ENCODE measurements at places on chromosomes 5 and 9. TPM values are rescaled to one million over a fixed set of nuclear protein-coding genes. Genes with fewer than 3 reads are reported as not detected.

GRCh38 chr9:114238891-114239875 is 83.7 kb upstream of the ORM1 start:
- no peak overlapping the region for H3K4me3 ChIP-seq
- DNase-seq, result peak; percentile 20
- no peaks in the 10 kb centered on the region for H3K27me3 ChIP-seq
- no peak overlapping the region for H3K27ac ChIP-seq
- H3K4me1 ChIP-seq, result no peaks in the 10 kb centered on the region

DNA sequence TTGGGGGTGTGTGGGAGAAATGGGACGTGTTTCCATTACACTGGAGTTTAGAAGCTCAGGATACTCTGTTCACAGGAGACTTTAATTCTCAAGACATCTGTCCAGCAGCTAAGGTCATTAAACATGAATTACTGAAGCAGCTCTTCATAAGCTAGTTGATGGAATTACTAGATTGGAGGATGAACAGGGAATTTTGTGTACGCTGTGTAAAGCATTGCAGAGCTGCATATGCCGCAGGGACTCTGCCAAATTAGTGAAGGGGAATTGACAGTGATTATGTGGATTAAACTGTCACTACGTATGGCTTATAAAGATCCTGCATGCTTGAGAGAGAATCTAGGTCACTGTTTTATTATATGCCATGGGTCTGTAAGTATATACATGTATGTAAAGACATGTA is 177.5 kb upstream of the TBC1D2 start:
- no peak overlapping the region for H3K4me3 ChIP-seq
- H3K27ac ChIP-seq, result no peak overlapping the region
- H3K27me3 ChIP-seq, result no peaks in the 10 kb centered on the region

DNA sequence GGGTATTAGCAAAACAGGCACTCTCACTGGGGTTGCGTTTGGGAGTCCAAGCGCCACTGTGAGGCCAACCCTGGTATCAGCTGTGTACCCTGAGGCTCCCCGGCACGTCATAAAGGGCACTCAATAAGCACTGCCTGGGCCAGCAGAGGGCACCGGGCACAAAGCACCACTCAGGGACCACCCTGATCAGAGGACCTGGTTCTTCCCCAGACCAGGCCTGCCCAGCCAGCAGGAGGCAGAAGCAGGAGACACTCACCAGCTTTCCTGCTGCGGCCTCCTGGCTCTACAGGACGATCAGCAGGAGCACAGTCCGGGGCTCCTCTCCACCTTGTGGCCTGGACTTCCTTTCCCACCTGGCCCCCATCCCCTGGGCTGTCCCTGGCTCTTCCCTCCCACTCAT is 12.6 kb downstream of the MGAT1 start:
- no peaks in the 10 kb centered on the region for H3K27me3 ChIP-seq
- peaks cover 19% of the 10 kb centered on the region for H3K36me3 ChIP-seq
- no peak overlapping the region for H3K27ac ChIP-seq
- no peak overlapping the region for H3K4me3 ChIP-seq

Gene SPINK5
- total RNA-seq, result not detected

Gene IGFBPL1
- 0.76 TPM for total RNA-seq

DNA sequence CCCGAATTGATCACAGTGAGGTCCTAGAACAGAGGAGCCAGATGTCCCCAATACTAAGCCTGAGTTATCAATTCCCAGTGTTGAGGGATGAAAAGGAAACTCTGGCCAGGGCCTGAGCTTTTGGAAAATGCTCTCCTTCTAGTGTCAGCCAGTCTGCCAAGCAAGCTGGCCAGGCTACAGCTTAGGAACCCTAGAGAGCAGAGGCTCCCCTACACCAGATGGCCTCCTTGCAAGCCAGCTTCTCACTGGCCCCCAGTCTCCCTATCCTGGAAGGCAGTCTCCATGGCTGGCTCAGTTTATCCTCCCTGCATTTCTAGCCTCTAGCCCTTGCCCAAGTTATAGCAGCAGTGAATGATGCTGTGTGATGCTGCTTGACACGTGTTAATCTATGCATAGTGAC is 204.7 kb upstream of the WWC1 start:
- no peak overlapping the region for H3K4me3 ChIP-seq
- DNase-seq, result no peak
- peaks cover 16% of the 10 kb centered on the region for H3K36me3 ChIP-seq
- H3K4me1 ChIP-seq, result peaks cover 24% of the 10 kb centered on the region
- H3K27ac ChIP-seq, result peak overlapping the region; percentile 73

- DNase-seq, result no peak
- H3K36me3 ChIP-seq, result no peaks in the 10 kb centered on the region
- no peaks in the 10 kb centered on the region for H3K4me1 ChIP-seq
- H3K4me3 ChIP-seq, result no peak overlapping the region
Observed at GRCh38 chr9:94212091-94212490, 47.0 kb upstream of the ZNF169 start.

GRCh38 chr5:2007878-2008501 is 125.3 kb upstream of the IRX4 start:
- peak; percentile 4 for DNase-seq
- no peaks in the 10 kb centered on the region for H3K36me3 ChIP-seq
- peaks cover 7% of the 10 kb centered on the region for H3K27me3 ChIP-seq
- H3K4me1 ChIP-seq, result no peaks in the 10 kb centered on the region
- no peak overlapping the region for H3K4me3 ChIP-seq

DNA sequence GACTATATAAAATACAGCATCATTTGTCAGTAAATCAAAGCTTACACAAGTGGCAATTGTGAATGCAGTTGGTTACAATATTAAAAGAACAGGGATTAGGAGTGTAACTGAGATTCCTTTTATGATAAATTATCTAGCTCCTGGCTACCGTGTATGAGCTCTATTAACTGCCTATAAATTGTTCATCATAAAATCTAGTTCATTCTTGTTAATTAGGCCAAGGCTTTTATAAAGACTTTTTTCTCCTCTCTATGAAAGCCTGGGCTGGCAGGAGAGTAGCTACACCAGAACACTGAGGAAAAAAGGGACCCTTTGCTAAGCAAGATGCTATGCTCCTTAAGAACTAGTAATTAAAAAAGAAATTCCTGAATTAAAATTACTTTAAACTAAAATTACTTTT is 132.4 kb upstream of the MEF2C start:
- no peak for DNase-seq
- H3K27ac ChIP-seq, result no peak overlapping the region

Gene TRIM14
- 6.4 TPM for total RNA-seq

DNA sequence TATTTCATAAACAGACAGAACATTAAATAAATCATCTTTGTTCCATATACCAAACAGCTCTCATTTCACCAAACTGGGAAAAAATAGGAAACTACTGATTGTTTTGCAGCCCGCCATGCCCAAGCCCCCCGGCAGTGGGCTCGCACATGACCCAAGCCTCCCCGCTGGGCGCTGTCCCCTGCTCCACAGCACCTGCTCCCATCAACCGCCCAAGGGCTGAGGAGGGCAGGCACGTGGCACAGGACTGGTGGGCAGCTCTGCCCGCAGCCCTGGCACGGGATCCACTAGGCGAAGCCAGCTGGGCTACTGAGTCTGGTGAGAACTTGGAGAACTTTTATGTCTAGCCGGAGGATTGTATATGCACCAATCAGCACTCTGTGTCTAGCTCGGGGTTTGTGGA is 554.8 kb upstream of the CCNG1 start:
- H3K4me1 ChIP-seq, result no peaks in the 10 kb centered on the region
- H3K4me3 ChIP-seq, result no peak overlapping the region
- no peak overlapping the region for H3K27ac ChIP-seq
- no peak for DNase-seq
- no peaks in the 10 kb centered on the region for H3K27me3 ChIP-seq

- no peak overlapping the region for H3K4me3 ChIP-seq
- no peaks in the 10 kb centered on the region for H3K36me3 ChIP-seq
Observed at GRCh38 chr5:98258939-98259338, 514.5 kb upstream of the RGMB start.

Gene FYB1
- under 0.01 TPM for total RNA-seq

- no peaks in the 10 kb centered on the region for H3K27me3 ChIP-seq
- peaks cover 22% of the 10 kb centered on the region for H3K4me1 ChIP-seq
- H3K36me3 ChIP-seq, result no peaks in the 10 kb centered on the region
- no peak for DNase-seq
Observed at GRCh38 chr5:54084696-54085095, 225.7 kb downstream of the ARL15 start.

Gene PANK3
- total RNA-seq, result 24.2 TPM

DNA sequence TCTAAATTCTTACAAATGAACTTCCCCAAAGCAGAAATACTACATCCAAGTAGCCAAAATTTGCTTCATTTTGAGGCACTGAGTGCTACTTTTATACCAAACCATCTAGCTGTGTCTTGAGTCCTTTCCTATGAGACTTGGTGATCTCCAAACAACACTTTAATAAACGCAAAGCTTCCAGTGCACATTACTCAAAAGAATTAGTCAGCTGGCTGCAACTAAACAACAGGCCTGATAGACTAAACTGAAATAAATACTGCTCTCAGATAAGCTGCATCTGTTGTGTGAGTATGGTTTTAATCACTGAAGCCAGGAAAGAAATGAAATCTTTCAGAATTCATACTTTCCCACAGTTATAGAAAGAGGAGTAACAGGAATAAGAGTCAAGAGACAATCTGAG is 80.3 kb downstream of the VCAN start:
- peaks cover 67% of the 10 kb centered on the region for H3K4me1 ChIP-seq
- no peak overlapping the region for H3K4me3 ChIP-seq
- H3K27ac ChIP-seq, result peak overlapping the region; percentile 82
- peaks cover 31% of the 10 kb centered on the region for H3K36me3 ChIP-seq
- H3K27me3 ChIP-seq, result no peaks in the 10 kb centered on the region
- peak; percentile 72 for DNase-seq

DNA sequence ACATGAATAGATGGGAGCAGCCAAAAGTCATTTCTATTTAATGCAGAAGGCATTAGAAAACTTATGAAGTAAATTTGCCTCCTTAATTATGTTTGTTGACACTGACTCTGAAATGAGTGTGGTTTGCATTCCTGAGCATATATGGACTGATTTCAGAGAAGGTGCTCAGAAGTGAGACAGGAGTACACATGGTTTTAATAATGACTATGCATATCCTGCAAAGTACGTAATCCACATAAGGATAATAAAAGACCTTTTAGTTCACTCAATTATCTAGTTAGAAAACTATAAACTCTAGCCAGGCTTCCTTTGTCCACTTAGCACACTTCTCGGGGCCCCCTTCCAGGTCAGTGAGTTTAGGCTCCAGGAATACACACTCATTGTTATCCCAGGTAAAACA is 75.7 kb upstream of the SNX2 start:
- H3K4me3 ChIP-seq, result no peak overlapping the region
- H3K4me1 ChIP-seq, result no peaks in the 10 kb centered on the region
- no peaks in the 10 kb centered on the region for H3K36me3 ChIP-seq
- H3K27me3 ChIP-seq, result no peaks in the 10 kb centered on the region

GRCh38 chr5:149117970-149118369 is 23.3 kb upstream of the ABLIM3 start:
- H3K27ac ChIP-seq, result no peak overlapping the region
- H3K36me3 ChIP-seq, result no peaks in the 10 kb centered on the region
- peaks cover 14% of the 10 kb centered on the region for H3K4me1 ChIP-seq
- no peak for DNase-seq
- H3K27me3 ChIP-seq, result no peaks in the 10 kb centered on the region
- no peak overlapping the region for H3K4me3 ChIP-seq

All from GM23248 (cell line).